ENCODE measurements at places on chromosomes 6 and 20. TPM values are rescaled to one million over a fixed set of nuclear protein-coding genes. Genes with fewer than 3 reads are reported as not detected.

DNA sequence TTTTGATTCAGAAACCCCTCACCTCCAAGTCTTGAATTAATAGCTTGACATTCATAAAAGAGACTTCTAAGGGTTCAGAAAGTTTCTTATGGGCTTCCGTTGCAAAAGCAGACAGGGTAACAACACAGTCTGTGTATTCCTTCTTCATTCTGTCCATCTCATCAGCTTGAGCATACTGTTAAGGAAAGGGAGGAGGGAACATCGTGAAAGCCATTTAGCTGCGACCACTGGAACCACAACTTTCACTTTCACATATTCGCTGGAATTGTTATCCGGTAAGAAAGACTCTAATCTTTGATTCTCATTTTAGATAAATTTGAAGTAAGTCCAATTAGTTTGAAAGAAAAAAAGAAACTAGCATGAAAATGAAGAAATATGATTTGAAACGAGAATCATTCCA, 174.4 kb downstream of the SYNE1 start:
- H3K27ac ChIP-seq = no peak overlapping the region
- peak overlapping the region; percentile 25 for H3K4me3 ChIP-seq
- H3K27me3 ChIP-seq = no peaks in the 10 kb centered on the region
- no peaks in the 10 kb centered on the region for H3K4me1 ChIP-seq

DNA sequence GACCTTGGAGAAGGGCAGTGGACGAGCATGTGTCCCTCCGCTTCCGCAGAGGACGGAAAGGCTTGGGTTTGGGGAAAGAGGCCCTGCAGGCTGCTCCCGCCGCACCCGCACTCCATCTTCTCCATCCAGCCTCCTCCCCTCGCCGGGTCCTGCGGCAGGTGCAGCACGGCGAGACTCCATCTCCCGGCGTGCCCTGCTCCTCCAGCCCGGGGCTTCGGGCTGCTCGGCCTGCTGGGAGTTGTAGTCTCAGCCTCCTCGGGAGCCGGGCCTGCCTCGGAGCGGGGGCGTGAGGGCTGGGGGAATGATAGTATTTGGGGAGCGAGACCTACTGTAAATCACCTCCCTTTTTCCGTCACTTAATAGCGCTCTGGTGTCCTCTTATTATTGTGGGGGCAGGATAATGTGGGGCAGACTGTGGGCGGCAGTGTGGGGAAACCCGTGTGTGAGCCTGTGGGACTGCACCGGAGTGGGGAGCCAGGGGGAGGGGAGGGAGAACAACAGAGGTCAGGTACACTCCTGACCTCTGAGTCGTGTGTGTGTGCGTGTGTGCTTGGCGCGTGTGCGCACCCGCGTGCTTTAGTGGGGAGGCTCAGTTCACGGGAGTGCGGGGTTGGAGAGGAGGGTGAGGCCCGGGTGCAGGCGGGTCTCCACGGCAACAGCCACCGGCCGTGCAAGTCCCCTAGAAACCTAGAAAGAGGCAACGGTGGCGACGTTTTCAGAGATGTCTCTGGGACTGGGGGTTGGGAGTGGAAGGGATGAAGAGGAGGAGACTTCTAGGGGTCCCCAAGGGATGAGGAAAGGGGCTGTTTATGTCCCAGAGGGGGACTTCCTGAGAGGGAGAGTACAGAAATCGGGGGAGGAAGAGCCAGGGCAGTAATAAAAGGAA, 4.1 kb downstream of the TTBK1 start:
- peak; percentile 82 for DNase-seq
- H3K36me3 ChIP-seq = no peaks in the 10 kb centered on the region
- H3K4me3 ChIP-seq = peak overlapping the region; percentile 59
- H3K27me3 ChIP-seq = peaks cover 54% of the 10 kb centered on the region
- H3K4me1 ChIP-seq = peaks cover 15% of the 10 kb centered on the region

PTPRT gene
- total RNA-seq = 0.41 TPM

SNRNP48 gene
- 12.5 TPM for total RNA-seq

- H3K27ac ChIP-seq = peak overlapping the region; percentile 70
- no peaks in the 10 kb centered on the region for H3K27me3 ChIP-seq
- H3K4me3 ChIP-seq = peak overlapping the region; percentile 11
- H3K36me3 ChIP-seq = peaks cover 5% of the 10 kb centered on the region
These were observed 83.0 kb downstream of the SCAND1 start for GRCh38 chr20:35871259-35871771.

ADGB gene
- not detected for total RNA-seq

LGSN gene
- total RNA-seq = not detected

- DNase-seq = no peak
- H3K27ac ChIP-seq = peak overlapping the region; percentile 68
- H3K36me3 ChIP-seq = no peaks in the 10 kb centered on the region
- peaks cover 20% of the 10 kb centered on the region for H3K4me1 ChIP-seq
- H3K27me3 ChIP-seq = no peaks in the 10 kb centered on the region
These were observed 24.0 kb upstream of the MLN start for GRCh38 chr6:33827546-33828451.

- no peak overlapping the region for H3K27ac ChIP-seq
- no peaks in the 10 kb centered on the region for H3K4me1 ChIP-seq
- H3K4me3 ChIP-seq = no peak overlapping the region
- H3K36me3 ChIP-seq = no peaks in the 10 kb centered on the region
- DNase-seq = no peak
These were observed 3.0 kb upstream of the RAB44 start for GRCh38 chr6:36694616-36695015.

DNA sequence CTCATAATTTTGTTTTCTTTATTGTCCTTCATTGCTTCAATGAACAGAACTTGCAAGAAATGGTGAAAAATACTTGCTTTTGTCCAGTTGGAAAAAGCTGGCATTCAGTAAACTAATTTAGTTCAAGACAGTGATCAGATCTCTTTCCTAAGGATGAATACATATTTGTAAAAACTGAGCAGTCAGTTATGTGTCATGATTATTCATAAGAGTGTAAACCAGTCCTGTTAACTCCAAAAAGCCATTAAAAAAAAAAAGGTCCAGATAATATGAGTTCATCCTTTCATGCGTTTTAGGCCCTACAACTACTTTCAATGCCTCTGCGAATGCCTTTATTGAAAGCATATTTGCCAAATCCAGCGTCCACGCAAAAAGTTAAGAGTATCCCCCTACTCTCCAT, 609 bp downstream of the PGM3 start:
- no peak for DNase-seq
- H3K27ac ChIP-seq = peak overlapping the region; percentile 77
- H3K4me3 ChIP-seq = peak overlapping the region; percentile 93
- no peaks in the 10 kb centered on the region for H3K27me3 ChIP-seq
- H3K36me3 ChIP-seq = no peaks in the 10 kb centered on the region
- peaks cover 17% of the 10 kb centered on the region for H3K4me1 ChIP-seq

GRCh38 chr6:170087941-170088581, 202.8 kb downstream of the DLL1 start:
- H3K36me3 ChIP-seq = no peaks in the 10 kb centered on the region
- peak; percentile 63 for DNase-seq
- H3K27ac ChIP-seq = no peak overlapping the region
- H3K4me1 ChIP-seq = peaks cover 23% of the 10 kb centered on the region

GRCh38 chr20:37336369-37337207, 9.4 kb upstream of the SRC start:
- H3K36me3 ChIP-seq = no peaks in the 10 kb centered on the region
- peak overlapping the region; percentile 82 for H3K27ac ChIP-seq
- no peaks in the 10 kb centered on the region for H3K4me1 ChIP-seq
- H3K27me3 ChIP-seq = no peaks in the 10 kb centered on the region
- DNase-seq = peak; percentile 78

DNA sequence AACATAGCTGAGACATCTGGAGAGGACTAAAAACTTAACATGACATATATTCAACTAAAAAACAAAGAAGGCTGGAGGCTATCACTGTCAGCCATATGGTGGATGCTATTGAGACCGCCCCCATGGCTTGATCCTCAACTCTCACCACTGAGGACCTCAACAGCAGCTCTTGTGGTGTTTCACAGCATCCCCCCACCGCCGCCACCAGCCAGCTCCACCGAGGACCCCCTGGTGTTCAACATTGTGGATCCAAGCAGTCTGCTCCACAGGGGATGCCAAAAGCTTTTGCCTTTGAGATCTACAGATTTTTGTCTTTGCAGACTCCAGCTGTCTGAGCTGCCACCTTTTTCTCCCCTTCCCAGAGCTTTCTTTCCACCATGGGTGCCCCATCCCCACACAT, 64.6 kb downstream of the NUS1 start:
- no peak overlapping the region for H3K27ac ChIP-seq
- no peaks in the 10 kb centered on the region for H3K27me3 ChIP-seq
- no peaks in the 10 kb centered on the region for H3K4me1 ChIP-seq
- DNase-seq = no peak
- H3K4me3 ChIP-seq = no peak overlapping the region
- no peaks in the 10 kb centered on the region for H3K36me3 ChIP-seq

DNA sequence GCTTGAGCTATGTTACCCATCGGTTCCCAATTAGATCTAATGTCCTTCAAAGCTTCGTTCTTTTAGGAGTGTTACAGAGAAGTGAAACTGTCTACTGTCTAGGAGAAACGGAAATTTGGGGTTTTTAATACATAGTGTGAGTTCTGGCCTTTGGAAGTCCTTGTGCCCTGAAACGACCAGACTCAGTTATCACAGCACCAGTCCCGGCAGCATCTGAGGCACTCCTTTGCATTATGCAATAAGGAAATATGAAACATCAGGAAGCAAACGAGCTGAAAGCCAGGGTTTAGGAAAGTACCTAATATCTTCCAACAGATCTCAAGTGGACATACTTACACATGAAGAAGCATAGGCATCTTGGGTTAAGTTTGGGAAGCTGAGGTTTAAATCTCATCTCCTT, 61.8 kb upstream of the ADGRF1 start:
- H3K4me3 ChIP-seq = no peak overlapping the region
- H3K27me3 ChIP-seq = no peaks in the 10 kb centered on the region
- no peak for DNase-seq
- no peak overlapping the region for H3K27ac ChIP-seq
- H3K4me1 ChIP-seq = peaks cover 15% of the 10 kb centered on the region
- H3K36me3 ChIP-seq = no peaks in the 10 kb centered on the region

FAM83B gene
- total RNA-seq = under 0.01 TPM

- DNase-seq = peak; percentile 33
- H3K4me1 ChIP-seq = no peaks in the 10 kb centered on the region
- no peak overlapping the region for H3K4me3 ChIP-seq
- no peak overlapping the region for H3K27ac ChIP-seq
These were observed 59.9 kb upstream of the BHLHE23 start for GRCh38 chr20:63066506-63067265.

SEMG1 gene
- not detected for total RNA-seq

DNA sequence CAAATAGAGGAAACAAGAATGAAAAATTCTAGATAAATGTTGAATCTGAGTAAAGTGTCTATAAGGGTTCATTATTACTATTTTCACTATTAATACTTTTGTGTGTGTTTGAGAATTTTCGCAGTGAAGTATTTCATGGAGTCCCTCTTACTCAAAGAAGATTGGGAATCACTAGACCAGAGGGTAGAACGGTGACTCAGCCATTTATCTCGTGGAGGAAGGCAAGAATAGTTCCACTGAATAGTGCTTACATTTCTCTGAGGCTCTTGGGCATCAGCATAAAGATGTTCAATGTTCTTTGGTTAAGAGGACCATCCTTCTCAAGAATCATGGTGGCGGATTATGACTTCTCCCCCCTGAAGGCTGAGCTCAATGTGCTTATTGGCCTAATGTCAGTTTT, 376.7 kb upstream of the ARID1B start:
- H3K4me3 ChIP-seq = no peak overlapping the region
- H3K27ac ChIP-seq = no peak overlapping the region
- H3K4me1 ChIP-seq = no peaks in the 10 kb centered on the region
- DNase-seq = no peak
- H3K27me3 ChIP-seq = no peaks in the 10 kb centered on the region

- no peak overlapping the region for H3K27ac ChIP-seq
- no peaks in the 10 kb centered on the region for H3K27me3 ChIP-seq
These were observed 13.0 kb downstream of the RIPOR3 start for GRCh38 chr20:50678169-50678898.

DNA sequence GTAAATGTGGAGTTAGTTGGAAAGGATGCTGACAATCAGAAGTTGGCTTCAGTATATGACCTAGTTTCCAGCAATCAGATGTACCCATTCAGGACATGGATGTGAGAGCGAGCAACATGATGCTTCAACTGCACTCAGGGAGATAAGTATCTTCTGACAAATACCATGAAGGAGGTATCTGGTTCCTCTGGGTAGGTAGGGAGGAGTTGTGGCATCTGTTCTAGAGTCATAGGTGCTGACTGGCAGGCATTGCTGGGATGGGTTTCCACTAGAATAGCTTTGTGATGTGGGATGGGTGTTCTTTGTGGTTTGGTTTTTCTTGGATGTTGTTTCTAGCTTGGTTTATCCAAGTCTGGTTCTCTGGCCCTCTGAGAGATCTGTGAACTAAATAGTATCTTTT, 3.9 kb upstream of the REV3L start:
- no peak overlapping the region for H3K4me3 ChIP-seq
- peak overlapping the region; percentile 35 for H3K27ac ChIP-seq
- DNase-seq = no peak
- H3K4me1 ChIP-seq = no peaks in the 10 kb centered on the region
- H3K27me3 ChIP-seq = no peaks in the 10 kb centered on the region
- H3K36me3 ChIP-seq = no peaks in the 10 kb centered on the region

HLA-DQA1 gene
- 0.16 TPM for total RNA-seq

- H3K4me3 ChIP-seq = no peak overlapping the region
- no peaks in the 10 kb centered on the region for H3K27me3 ChIP-seq
- no peaks in the 10 kb centered on the region for H3K4me1 ChIP-seq
- H3K36me3 ChIP-seq = no peaks in the 10 kb centered on the region
- H3K27ac ChIP-seq = no peak overlapping the region
- no peak for DNase-seq
These were observed 1.7 kb upstream of the TREM1 start for GRCh38 chr6:41288030-41288753.

DNA sequence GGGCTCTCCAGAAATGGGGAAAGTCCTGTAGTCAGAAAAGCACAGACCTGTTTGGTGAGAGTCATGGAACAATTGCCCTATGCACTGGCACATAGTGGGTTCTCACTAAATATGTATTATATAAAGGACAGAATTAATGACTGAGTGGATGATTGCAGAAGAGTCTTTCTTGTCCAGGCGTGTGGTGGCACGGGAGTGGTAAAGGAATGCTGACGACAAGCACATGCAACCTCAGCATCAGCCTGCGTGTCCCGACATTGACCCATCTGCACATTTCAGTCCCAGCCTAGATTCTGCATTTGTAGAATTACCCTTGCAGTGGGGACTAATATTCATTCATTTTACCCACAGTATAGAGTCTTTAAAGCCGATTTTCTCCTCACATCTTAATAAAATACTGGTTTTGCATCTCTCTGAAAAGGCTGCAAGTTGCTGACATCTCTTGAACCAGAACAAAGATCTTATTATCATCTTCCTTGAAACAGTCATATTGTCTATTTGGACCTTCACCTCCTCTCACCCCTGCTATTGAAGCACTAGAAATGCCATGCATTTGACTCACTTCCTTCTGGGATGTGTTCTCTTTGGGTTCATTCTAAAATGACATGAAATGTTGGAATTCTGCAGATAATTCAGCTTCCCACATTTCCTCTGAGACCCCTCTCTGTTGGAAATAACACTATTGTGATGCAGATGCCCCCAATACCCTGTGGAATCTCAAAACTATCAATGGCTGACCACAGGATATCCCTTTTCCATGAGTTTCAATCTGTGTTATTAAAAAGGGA, 883.6 kb upstream of the FLRT3 start:
- H3K27ac ChIP-seq = no peak overlapping the region
- no peak overlapping the region for H3K4me3 ChIP-seq
- no peak for DNase-seq
- H3K4me1 ChIP-seq = no peaks in the 10 kb centered on the region
- no peaks in the 10 kb centered on the region for H3K36me3 ChIP-seq
- H3K27me3 ChIP-seq = no peaks in the 10 kb centered on the region

TMEM217 gene
- total RNA-seq = 0.55 TPM

Measured in sigmoid colon (tissue), 7 donors.